ENCODE measurements at places on chromosomes 4 and X.

GRCh38 chrX:136064661-136065043, 79.4 kb downstream of the SLC9A6 start:
- no peak for ATAC-seq

DNA sequence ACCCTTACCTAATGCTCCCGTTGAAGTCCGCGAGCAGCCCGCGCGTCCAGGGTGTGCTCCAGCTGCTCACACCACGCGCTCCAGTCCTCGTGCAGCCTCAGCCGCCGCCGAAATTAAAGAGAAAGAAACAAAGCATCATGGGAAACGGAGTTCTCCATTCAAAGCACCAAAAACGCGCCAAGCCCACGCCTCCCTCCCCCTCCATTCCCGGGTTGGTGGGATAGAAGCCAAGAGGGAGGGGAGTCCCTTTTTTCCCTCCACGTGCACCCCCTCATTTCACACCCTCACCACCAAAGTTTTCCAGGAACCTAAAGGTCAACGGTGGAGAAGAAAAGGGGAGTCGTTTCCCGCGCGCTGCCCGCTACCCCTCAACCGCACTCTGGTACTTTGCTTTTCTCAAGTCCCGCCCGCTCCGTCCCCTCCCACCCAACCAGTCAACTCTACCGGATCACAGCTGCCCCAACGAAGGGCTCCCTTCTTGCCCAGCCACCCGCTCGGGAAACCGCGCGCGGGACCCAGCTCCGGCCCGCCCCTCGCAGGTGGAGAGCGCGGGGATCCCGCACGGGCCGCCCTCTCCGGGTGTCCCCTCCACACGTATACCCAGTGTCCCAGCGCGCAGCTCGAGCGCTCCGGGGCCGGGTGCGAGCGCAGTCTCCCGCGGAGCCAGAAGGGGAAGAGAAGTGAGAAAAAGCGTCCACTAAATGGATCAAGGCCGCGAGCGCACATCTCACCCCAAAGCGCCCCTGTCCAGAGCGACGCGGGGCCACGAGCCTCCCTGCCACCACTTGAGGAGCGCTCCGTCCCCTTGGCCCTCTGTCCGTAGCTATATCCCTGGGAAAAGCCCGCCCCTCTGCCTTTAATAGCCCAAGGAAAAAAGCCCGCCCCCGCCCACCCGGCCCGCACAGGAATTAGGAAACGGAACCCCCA, 65.1 kb upstream of the CCDC160 start:
- ATAC-seq = peak; percentile 68

DNA sequence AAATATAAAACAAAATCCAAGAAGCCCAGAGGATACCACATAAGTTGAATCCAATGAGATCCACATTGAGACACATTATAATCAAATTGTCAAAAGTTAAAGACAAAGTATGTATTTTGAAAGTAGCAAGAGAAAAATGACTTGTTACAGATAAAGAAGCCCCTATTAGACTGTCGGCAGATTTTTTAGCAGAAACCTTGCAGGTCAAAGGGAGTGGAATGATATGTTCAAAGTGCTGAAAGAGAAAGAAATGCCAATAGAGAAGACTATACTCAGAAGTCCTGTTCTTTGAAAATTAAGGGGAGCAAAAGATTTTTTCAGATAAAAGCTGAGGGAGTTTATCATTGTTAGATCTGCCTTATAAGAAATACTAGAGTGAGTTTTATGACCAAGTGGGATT, 148.9 kb upstream of the EPHA5 start:
- ATAC-seq = no peak

- ATAC-seq = no peak
Observed at GRCh38 chrX:154038656-154039055, 19.0 kb upstream of the IRAK1 start.

DNA sequence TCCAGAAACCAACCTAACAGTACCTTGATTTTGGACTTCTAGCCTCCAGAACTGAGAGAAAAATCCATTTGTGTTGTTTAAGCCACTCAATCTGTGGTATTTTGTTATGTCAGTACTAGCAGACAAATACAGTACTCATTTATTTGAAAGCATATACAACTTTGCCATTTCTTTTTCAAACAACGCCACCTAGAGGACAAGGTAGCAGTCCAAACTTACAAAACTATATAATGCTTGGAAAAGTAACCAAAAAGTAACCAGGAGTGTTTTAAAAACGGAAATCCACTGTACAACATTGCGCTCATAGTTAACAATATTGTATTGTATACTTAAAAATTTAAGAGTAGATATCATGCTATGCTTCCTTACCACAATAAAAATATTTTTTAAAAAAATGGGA, 37.0 kb upstream of the FGF13 start:
- peak; percentile 51 for ATAC-seq

DNA sequence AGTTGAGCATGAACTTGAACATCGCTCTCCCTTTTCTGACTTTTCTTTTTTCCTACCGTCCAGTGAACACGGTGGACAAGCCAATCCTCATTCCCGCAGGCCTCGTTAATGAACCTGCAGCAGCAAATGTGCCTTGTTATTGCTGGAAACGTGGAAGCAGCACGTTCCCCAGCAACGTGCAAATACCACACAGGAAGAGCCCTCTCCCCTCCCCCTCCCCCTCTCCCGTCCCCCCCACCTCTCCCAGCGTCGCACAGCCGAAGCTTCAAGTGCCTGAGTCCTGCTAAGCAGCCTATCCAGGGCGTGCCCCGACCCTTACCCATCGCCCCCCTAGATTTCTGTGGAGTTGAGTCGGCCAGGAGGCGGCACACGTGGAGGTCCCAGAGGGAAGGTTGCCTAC, 219.9 kb downstream of the BCOR start:
- no peak for ATAC-seq

DNA sequence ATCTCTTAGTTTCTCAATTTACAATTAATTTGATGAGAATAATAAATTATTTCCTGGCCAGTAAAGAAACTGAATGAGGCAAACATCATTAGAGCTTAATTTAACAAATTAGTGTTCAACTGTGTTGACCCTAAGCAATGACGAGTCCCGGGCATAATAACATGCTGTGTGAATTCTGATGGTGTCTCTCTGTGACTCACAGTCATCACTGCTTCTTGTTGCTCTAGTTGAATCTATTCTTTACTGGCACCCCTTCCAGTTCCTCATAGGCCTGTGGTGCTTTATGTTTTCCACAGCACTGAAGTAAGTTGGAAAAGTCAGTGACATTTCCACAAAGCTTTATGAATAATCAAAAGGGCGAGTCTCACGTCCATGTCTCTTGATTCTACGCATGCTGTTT, 57.7 kb upstream of the SLC7A11 start:
- ATAC-seq = no peak

DNA sequence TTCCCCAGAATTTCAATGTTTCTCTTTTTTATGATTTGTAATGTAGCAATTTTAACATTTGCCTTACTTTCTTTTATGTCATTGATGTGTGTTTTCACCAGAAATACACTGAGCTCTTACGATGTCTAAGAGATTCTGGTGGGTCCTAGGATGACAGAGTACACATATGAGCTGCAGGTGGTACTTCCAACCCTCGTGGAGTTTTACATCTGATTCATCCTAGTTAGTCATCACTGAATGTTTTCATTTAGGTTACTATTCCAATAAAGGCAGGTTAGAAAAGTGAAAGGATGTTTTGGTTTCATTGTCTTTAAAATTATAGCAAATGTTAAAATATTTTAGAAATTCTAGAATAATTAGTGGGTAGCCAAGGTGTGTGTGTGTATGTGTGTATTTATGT, 605.9 kb downstream of the ADGRL3 start:
- ATAC-seq = no peak

DNA sequence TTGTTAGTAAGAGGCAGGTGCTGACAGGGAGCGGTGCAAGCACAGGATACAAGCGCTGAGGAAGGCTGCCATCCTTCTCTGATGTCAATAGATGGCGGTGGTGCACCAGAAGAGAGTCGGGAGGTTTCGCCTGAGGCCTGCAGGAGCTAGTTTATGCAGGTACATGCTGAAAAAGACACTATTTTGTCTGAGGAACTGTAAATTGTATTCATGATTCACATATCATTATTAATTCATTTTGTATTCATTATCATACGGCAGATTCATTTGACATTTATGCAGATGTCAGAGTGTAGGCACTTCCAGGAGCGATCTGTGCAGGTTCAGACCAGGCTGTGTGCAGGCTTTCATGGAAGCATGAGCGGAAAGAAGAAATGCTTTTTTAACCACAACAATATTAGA, 824.0 kb downstream of the STIM2 start:
- peak; percentile 99 for ATAC-seq

DNA sequence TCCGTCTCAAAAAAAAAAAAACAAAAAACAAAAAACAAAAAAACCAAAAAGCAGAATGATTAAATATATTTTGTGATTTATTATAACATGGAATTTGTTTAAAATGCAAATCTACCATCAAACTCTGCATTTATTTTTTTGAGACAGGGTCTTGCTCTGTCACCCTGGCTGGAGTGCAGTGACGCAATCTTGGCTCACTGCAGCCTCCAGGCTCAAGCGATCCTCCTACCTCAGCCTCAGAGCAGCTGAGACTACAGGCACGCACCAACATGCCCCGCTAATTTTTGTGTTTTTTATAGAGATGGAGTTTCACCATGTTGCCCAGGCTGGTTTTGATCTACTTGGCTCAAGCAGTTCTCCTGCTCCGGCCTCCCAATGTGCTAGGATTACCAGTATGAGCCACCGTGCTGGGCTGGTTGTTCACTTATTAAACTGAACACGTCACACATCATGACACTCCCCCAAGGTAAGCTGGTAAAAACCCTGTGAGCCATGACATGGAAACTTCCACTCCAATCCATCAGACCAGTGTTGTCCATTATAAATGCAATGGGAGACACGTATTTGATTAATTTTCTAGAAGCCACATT, 45.7 kb downstream of the RBM47 start:
- ATAC-seq = no peak

GRCh38 chrX:148422526-148422925, 77.9 kb upstream of the AFF2 start:
- no peak for ATAC-seq

- ATAC-seq = no peak
Observed at GRCh38 chr4:5801696-5802095, 90.7 kb downstream of the EVC start.

GRCh38 chrX:11665168-11666111, at the start of gene ARHGAP6:
Gene ARHGAP6 (minus strand): TSS chrX:11665920. CDS start chrX:11664828, 1,092 bp downstream.
- ATAC-seq = peak; percentile 69

DNA sequence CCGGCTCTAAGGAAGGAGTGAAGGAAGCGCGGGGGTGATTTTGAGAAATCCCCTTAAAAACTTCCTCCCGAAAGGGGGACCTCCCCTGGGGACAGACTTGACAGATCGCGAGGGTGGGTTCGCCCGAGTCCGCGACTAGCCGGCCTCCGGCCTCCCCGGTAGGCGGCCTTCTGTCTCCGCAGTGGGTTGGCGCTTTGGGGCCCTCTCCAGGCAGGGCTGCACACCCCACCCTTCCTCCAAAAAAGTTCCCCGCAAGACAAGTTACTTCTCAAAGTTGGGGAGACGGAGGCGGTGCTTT, 24.8 kb downstream of the HOPX start:
- peak; percentile 27 for ATAC-seq

DNA sequence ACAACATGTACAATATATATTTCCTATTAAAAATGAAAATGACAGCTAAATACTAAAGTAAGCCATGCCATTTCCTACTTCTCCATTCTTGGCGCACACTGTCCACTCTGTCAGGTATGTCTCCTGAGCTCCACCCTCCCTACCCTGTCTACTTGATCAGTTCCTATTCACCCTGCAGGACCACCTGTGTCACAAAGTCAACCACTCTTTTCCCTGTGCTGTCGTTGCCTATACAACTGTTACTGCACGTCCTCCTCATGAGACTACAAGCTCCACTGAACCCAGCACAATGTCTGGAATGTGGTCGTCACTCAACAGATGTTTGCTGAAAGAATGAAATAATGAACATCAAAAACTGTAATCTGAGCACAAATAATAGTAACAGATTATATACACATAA, 54.9 kb downstream of the SLC9A7 start:
- no peak for ATAC-seq

GRCh38 chrX:40831750-40832149, 96.4 kb upstream of the MED14 start:
- no peak for ATAC-seq
